NCI-H524 (cell line): ENCODE measurements at places on chromosomes 11 and 22.

GRCh38 chr22:50269573-50269969 lies 609 bp downstream of the MAPK11 start:
- DNase-seq: no peak

- peak; percentile 15 for DNase-seq
Measured at GRCh38 chr22:41469218-41469851, 418 bp downstream of the ACO2 start.

GRCh38 chr22:38497869-38498268 lies 8.2 kb downstream of the DDX17 start:
- DNase-seq: no peak

DNA sequence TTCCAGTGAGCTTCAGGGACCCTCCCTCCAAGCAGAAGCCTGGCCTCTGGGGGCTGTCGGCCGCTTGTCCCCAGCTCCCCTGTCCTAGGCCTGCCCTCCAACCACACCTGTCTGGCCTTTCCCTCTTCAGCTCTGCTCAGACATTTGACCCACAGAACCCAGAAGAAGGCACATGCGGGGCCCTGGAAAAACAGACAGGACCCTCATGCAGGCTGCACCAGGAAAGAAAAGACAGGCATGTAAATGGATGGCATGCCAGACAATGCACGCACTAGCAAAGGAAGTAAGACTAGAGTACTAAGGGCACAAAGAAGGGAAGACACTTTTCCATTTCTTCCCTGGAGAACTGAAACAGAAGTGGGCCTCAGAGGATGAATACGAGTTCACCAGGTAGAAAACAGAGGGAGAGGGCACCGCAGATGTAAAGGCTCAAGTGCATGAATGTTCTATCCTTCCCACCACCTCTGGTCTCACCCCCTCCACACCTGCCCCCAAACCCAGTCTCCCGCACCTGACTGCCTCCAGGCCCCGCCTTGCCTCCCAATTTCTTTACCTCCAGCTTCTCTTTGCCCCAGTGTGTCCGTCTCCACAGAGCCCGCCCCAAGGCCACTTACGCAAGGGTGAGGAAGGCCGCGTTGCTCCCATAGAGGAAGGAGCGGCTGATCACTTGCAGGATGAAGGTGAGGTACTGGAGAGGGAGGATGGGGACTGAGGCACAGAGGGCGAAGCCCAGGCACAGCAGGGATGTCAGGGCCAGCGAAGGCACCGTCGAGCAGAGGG lies 17.4 kb downstream of the SLC43A3 start:
- DNase-seq: no peak

GRCh38 chr11:70066628-70067027 lies 11.5 kb upstream of the ANO1 start:
- no peak for DNase-seq

GRCh38 chr22:27941143-27941542 lies 22.1 kb upstream of the PITPNB start:
- no peak for DNase-seq

GRCh38 chr22:39524089-39524752 lies 3.9 kb downstream of the ATF4 start:
- no peak for DNase-seq

DNA sequence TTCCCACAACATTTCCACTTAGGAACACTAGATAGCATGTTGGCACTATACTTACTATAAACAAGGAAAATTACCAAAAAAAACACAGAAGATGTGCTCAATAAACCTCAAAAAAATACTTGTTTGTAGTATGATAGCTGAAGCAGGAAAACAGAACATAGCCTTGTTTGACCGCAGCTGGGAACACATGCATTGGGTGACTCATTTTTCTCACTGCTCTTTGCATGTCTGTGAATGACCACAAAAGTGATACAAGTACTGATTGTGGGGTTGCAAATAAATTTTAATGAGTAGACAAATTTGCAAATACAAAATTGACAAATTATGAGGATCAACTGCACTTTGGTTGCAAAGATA lies 22.8 kb upstream of the GUCY1A2 start:
- DNase-seq: no peak

DNA sequence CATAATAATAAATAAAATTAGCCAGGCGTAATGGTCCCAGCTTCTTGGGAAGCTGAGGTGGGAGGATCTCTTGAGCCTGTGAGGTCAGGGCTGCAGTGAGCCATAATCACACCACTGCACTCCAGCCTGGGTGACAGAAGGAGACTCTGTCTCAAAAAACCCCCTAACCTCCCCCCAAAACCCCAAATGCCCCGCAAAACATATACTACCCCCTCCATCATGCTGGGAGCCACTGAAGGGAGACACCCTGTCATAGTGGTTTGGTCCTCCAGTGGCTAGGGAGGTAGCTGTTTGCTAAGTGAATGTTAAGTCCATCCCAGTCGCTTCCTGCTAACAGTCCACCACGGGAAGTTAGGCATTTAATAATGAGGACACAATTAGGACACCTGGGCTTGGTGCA lies 125.0 kb downstream of the ABTB2 start:
- DNase-seq: no peak
